Stimulated activated CD8-positive, alpha-beta memory T cell treated with anti-CD3 and anti-CD28 coated beads, Interleukin-7, amount 100 ng/mL, for 1 hour (primary cell): ENCODE measurements at places on chromosomes 7 and 10.

DNA sequence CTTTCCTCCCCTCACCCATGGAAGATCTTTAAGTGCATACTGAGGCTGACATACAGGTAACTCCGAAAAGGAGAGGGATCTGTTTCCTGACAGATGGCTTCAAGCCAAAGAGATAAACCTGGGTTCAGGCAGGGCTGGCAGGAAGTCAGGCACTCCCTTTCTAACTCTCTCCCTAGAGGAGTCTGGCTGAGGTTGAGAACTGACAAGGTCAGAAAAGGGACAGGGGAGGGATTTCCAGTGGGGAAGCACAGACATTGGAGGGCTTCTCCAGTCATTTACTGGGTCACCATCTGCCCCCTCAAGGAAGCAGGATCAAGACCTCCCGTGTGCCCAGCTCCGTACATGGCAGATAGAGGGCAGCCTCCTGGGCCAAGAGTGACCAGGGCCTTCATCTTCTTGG lies 31.6 kb downstream of the TLX1 start:
- no peak for DNase-seq

DNA sequence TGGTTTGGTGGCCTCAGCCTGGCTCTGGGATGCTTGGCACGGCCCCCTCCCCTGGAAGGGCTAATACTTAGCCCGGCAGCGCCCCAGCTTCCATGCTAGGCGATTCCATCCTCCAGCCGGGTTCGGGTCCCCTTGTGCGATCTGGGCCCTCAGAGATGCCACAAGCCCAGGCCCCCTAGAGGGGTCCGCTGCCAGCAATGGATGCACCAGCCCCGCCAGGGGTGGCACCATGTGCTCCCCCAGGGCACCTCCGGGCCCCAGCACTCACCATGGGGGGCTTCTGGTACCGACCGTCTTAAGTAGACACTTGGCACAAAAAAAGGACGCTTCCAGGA lies 125.7 kb upstream of the KCTD7 start:
- no peak for DNase-seq

DNA sequence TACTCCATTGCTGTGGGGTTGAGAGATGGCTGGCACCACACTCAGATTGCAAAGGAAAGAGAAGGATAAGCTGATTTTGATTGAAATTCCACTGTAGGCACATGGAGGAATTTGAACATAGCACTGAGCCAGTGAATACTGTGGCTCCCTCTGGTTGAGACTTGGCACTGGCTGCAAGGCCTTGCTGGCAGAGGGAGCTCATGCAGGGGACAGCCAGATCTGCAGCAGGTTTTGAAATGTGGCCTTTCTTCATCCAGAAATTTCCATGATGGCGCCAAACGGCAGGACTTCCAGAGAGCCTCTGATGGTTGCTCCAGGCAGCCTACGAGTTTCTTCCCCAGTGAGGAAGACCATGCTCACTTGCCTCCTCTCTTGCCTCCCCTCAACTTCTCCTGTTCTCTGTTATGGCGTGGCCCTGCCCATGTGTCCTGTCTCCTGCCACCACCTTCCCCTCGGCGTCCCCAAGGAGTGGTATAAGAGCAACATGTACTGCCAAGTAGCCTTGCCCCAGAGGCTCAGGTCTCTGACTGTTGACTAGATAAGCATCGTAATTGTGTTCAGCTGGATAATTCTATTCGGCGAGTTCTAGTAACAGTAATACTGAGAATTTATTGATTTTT lies 265.6 kb downstream of the CCDC3 start:
- DNase-seq: no peak

- DNase-seq: no peak
Observed at GRCh38 chr10:47364366-47364765, 16.2 kb downstream of the RBP3 start.

- DNase-seq: no peak
Observed at GRCh38 chr7:118129041-118129795, 54.7 kb upstream of the LSM8 start.

DNA sequence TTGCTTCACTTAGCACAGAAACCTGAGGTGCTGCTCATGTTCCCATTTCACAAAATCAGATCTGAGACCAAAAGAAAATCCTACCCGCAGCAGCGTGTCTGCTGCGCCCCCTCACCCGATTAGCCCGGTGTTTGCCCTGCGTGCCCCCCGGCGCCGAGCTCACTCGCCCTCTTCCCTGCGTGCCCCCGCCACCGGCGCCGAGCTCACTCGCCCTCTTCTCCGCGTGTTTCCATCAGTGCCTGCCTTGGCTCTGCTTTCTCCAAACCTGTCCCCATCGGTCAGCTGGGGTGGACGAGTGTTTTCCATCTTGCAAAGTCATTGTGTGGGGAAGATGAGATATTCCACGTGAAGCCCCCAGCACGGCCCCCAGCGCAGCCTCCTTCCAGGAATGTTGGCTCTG lies 225.3 kb upstream of the PITRM1 start:
- no peak for DNase-seq

GRCh38 chr7:136194878-136195277 lies 217.7 kb upstream of the MTPN start:
- DNase-seq: no peak

GRCh38 chr10:68543004-68543918 lies 15.9 kb upstream of the SLC25A16 start:
- DNase-seq: no peak

DNA sequence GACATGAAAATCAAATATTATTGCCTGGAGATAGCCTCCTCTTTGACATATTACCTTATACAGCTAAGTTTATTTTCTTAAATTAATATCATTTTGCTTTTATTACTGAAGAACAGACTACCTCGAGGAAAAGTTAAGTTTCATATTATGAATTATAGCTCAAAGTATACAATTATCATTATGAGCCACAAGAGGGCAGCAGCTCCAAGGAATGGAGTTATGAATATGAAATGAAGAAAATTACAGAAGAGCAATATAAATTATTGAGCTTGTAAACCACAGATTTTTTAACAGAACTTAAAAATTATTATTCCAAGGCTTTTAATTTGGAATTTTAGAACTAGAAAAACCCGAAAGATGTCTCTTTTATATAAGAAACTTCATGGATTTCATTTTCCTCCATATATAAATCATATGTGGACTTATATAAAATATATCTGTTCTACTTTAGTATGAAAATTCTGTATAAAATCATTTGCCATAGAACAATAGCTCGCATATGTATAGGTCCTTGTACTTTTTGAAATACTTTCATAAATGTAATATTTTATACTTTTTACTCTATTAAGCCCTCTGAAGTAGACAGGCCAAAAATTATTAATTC lies 40.1 kb downstream of the IQUB start:
- DNase-seq: no peak

GRCh38 chr10:78890506-78890905 lies 178.3 kb upstream of the ZMIZ1 start:
- DNase-seq: no peak

- no peak for DNase-seq
Observed at GRCh38 chr10:117320050-117320665, 55.1 kb downstream of the PDZD8 start.

GRCh38 chr10:45602082-45602730 lies 70.4 kb downstream of the ZFAND4 start:
- no peak for DNase-seq

GRCh38 chr10:54914049-54914448 lies 113.0 kb upstream of the PCDH15 start:
- no peak for DNase-seq

- DNase-seq: no peak
Observed at GRCh38 chr7:30117896-30118295, 16.9 kb upstream of the MTURN start.

DNA sequence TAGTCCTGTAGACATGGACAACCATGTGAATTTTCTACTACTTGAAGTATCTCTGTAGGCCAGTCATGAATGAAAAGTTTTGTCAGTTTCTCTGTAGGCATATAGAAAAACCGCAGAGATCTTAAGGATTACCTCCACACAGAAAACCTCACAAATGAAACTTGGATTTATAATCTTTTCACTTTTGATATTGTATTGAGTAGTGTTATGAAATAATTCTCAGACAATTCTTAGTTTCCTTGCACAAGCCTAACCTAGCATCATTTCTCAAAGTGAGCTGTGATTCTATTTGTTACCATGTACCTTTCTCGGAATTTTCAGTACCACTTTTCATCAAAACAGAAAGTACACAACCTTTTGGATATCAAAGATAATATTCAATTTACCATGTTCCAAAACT lies 51.4 kb upstream of the OIT3 start:
- no peak for DNase-seq

DNA sequence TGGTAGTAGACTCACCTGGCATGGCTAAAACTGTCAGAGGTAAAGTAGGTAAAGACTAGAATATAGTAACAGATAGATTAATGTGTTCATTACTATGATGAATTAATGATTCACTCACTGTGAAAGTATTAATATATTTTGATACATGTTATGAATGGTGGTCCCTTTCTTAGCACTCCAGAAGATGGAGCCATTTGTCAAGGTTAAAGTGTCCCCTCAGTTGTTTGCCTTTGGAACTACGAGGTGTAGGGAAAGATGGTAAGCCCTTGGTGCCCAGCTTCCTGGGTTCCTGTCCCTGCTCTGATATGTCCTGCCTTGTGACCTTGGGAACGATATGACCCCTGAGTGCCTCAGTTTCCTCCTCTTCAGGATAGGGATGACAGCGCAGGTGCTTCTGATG lies 49.4 kb downstream of the HTRA1 start:
- DNase-seq: no peak

DNA sequence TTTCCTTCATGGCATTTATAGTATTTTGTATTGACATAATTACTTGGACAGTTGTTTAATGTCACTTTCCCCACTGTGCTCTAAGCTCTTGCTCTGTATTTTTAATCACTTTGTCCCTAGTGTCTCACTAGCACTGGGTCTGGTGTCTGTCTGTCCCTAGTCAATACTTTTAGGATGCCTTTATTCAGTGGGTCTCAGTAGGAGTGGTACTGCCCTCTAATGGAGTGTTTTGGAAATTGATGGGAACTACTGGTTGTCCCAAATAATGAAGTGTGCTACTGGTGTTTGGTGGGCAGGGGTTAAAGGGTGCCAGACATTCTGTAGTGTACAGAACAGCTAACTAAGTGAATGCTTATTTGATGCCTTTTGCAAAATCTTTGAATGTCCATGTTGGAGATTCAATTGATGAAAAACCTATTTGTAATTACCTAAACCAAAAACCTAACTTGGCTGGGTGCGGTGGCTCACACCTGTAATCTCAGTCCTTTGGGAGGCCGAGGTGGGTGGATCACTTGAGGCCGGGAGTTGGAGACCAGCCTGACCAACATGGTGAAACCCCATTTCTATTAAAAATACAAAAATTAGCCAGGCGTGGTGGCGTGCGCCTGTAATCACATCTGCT lies 33.3 kb downstream of the CDK14 start:
- no peak for DNase-seq

GRCh38 chr10:47249881-47250280 lies 50.1 kb upstream of the GDF10 start:
- DNase-seq: no peak

DNA sequence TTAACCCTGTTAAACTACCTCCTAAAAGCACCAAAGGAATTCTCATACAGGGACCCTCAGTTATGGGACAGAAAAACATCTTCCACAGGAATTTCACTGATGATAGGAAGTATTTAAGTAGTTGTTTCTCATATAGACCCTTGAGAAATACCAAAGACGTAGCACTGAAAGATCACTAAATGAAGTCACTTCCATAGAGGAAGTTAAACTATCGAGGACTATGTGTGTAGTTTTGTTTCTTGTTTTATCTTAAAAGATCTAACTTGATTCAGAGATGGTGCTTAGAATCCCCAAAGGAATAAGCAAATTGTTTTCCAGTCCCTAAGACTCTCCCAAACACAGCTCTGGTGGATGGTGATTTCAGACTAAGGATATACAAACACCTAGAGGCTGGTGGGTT lies 94.8 kb upstream of the AFAP1L2 start:
- DNase-seq: no peak

- no peak for DNase-seq
Observed at GRCh38 chr10:133474027-133474426, 20.3 kb downstream of the SCART1 start.

- no peak for DNase-seq
Observed at GRCh38 chr10:132493756-132494290, 43.8 kb upstream of the INPP5A start.

DNA sequence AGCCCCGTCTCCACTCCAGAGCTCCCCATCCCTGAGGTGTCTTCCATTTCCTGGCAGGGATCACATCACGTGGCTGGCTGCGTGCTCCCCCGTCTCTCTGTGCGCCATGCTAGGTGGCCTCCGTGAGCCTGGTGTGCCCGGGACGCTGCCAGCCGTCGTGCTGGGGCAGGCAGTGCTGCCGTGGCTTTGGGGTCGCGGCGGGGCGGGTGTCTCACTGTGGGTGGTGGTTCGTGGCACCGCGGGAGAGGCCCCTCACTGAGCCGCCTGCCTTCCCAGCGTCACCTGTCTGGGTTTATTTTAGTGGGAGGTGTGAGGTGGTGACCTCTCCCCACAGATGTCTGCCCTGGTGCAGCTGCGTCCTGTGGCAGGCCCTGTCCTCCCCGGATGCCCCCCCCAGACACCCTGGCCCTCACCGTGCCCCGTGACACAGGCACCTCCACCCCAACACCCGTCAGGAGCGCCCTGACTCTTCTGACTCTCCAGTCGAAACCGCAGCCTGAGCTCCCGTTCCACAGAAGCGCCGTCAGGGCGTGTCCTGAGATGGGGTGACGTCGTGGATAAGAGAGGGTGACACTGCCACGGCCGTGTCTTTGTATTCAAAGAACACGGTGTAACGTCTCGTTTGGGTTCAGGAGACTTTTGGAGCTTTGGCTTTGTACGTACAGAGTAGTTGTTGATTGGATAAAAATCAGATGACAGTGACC lies 18.0 kb downstream of the GET4 start:
- DNase-seq: no peak

DNA sequence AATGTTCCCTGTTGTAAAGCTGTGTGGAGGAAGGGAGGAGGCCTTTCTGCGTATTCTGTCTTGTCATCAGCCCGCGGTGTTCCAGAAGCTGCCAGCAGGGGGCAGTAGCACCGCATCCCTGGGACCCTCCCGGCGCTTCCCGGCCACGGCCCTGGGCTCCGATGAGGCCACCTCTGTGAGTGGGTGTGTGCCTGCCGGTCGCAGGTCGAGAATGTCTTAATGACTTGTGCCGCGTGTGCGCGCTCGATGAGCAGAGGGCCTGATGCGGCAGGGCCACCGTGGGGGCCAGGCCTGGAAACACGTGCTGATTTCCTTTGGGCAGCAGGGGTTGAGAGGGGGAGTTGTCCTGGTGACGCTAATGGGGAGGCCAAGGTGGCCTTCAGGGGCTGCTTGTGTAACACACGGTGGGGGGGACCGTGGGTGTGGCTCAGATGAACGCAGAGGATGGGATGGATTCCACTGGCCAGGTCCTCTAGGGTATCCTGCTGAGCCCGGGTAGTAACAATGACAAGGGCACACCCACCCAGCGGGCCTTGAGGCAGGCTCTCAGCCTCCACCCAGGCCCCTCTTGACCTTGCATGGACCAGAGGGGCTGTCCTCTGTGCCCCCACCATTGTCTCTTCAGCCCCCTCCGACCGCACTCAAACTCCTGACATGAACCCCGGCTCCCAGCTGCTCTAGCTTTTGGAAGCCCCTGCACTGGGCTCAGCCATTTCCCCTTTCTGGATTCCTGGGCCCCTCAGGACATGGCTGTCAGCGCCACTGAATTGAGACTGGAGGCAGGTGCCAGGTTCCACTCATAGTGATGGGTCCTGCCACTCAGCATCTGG lies 135.9 kb upstream of the PODXL start:
- no peak for DNase-seq
